ENCODE measurements at places on chromosomes 3 and 15.
A peak's percentile ranks its signal among the peaks of the same experiment; 100 is the strongest.

GRCh38 chr15:40058476-40059140 is 19.6 kb upstream of the SRP14 start:
- DNase-seq: no peak

DNA sequence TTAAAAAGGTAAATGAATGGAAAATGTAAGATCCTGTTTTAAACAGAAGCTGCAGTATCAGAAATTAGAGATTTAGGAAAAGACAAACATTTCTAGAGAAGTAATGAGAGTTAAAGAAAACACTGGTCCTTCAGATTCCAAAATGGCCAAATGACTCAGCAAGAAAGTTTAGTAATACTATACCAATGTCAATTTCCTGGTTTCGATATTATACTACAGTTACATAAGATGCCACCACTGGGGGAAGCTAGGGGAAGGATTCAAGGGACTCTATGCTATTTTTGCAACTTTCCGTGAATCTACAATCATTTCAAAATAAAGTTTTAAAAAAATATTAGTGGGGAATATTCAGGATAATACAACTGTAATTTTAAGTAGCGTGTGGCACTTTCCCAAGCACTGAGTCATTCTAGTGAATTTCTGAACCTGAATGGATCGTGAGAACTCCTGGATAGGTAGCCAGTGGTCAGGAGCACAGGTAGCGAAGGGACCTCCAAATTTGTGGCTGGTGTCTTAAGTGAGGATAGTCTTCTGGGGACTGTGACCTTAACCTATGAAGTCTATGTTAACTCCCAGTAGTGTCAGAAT is 37.6 kb downstream of the TMCC1 start:
- no peak for DNase-seq

DNA sequence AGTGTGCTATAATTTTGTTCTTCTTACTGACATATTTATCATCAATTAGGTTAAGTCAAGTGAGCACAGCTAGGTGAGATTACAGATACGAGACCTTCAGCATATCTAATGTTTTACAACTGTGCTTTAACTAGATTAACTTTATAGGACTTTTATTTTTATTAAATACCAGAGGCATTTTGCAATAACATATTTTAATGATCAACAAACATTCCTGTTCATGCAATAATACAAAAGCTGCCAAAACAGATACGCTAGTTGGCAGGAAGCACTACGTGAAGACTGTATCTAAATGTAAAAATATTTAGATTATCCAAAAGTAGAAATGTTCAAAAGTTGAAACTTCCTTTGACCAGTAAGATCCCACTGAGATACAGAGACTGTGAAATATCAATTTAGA is 139.1 kb downstream of the CBLB start:
- DNase-seq: no peak

DNA sequence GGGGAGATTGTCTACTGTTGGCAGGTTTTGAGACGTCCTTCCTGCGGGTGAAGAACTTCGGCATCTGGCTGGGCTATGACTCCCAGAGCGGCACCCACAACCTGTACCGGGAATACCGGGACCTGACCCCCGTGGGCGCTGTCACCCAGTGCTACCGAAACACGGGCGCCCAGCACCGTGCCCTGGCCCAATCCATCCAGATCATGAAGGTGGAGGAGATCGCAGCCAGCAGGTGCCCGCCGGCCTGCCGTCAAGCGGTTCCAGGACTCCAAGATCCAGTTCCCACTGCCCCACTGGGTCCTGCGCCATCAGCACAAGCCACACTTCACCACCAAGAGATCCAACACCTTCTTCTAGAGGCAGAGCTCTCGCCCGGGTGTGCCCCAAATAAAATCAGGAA is 194.9 kb upstream of the EPHA6 start:
- no peak for DNase-seq

DNA sequence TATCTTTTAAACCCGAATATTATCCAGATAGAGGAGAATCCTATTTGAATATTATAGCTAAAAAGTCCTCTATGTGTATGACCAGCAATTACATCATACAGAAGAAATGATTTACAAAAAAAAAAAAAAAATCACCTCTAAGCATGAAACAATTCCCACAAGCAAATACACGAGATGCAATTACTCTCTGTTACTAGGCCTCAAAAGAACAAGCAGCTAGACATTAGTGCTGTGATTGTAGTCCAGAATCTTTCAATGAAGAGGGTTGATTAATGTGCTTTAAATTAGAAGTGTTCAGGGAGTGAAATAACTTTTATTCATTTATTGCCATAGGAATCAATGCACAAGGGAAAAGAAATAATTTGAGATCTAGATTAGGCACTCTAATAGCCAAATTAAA is 1379.5 kb upstream of the GBE1 start:
- no peak for DNase-seq

DNA sequence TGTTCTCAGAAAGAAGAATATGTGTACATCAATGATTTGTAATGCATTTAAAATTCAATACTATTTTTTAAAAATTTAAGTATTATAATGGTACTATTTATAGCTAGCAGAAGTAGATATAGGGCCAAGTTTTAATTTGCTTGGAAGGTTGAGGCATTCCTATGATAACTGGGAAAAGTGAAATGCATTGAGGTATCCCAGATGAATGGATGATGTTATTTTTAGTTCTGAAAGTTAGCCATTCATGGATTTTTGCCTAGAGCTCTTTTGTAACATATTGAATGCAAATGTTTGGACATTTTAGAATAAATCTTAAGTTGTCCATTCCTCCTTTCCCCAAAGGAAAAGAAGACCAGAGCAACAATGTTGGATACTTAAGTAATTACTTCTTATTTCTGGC is 47.6 kb downstream of the GAP43 start:
- DNase-seq: no peak

DNA sequence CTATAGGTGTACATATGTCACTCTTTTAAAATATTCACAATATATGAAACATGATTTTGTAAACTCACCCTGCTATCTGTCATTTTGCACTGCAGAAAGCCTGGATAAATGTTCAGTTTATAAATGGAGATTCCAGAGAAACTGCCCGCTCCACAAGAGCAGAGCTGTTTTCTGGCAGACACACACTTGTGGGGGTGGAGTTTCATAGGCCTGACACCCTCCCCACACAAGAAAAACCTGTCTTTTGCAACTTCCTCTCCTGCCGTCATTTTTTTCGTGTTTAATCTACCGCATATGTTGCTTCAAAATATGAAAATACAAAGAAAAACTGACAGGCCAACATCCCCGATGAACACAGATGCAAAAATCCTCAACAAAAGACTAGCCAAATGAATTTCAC is 479.0 kb downstream of the GABRG3 start:
- no peak for DNase-seq

GRCh38 chr3:37257581-37257980 is 83.2 kb upstream of the LRRFIP2 start:
- no peak for DNase-seq

DNA sequence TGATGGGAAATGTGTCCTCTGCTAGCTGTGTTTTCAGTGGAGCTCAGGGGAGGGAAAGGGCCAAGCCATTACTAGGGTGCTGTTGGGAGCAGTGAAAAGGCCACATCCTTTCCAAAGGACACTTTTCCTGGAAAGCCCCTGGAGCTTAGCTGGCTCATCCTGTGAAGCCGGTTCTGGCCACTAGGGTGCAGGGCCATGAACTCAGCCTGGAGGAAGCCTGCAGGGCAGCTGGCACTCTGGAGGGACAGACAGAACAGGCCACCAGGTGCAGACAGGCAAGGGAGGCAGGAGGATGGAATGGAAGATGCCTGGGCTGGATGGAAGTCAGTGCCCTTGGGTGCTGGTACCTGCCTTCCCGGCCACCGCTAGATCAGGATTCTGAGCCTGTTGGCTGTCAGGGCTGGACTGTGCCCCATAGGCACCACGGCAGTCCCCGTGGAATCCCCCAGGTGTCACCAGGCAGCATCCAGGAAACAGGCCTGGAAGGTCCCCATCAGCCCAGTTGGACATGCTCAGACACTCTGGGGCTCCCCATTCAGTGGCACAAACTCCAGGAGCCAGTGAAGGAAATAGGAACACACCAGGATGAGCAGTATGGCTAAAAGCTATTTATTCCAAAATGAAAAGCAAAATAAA is 76.2 kb upstream of the C2CD4B start:
- no peak for DNase-seq

DNA sequence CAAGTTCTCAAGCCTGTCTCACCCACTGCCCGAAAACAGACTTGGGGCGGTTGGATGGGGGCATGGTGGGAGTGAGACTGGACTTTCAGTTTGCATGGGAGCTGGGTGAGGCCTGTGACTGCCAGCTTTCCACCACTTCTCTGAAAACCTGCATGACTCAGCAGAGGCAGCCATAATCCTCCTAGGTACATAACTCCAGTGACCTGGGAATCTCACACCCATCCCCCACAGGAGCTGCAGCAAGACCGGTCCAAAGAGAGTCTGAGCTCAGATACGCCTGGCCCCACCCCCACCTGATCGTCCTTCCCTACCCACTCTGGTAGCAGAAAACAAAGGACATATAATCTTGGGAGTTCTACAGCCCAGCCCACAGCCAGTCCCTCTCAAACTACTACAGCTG is 107.2 kb downstream of the NSMCE3 start:
- no peak for DNase-seq

- DNase-seq: no peak
These were observed at the start of gene FAM240A for GRCh38 chr3:46612324-46612723. FAM240A (plus strand) TSS chr3:46612525; CDS start chr3:46612684, 159 bp downstream.

GRCh38 chr3:139540651-139541531 is 1.3 kb upstream of the RBP1 start:
- peak; percentile 51 for DNase-seq

DNA sequence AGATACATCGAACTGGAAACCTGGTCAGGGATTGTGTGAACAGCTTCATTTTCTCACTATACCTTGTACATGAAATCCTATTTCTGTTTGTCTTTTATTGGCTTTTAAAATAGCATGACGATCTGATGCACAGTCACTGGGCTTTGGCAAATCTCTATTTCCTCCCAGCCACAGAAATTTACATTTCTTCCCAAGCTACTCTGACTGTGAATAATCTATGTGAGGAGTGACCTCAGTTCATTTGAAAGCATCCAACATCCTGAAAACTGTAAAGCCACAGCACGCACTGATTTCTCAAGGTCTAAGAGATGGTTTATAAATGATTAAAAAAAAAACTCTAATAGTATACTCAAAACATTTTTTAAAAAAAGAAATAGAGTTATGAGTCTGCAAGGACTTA is 450.3 kb downstream of the IL5RA start:
- no peak for DNase-seq

- no peak for DNase-seq
These were observed 16.5 kb downstream of the AADACL2 start for GRCh38 chr3:151750181-151750580.

- DNase-seq: no peak
These were observed 129.2 kb downstream of the FAM43A start for GRCh38 chr3:194814878-194815357.

DNA sequence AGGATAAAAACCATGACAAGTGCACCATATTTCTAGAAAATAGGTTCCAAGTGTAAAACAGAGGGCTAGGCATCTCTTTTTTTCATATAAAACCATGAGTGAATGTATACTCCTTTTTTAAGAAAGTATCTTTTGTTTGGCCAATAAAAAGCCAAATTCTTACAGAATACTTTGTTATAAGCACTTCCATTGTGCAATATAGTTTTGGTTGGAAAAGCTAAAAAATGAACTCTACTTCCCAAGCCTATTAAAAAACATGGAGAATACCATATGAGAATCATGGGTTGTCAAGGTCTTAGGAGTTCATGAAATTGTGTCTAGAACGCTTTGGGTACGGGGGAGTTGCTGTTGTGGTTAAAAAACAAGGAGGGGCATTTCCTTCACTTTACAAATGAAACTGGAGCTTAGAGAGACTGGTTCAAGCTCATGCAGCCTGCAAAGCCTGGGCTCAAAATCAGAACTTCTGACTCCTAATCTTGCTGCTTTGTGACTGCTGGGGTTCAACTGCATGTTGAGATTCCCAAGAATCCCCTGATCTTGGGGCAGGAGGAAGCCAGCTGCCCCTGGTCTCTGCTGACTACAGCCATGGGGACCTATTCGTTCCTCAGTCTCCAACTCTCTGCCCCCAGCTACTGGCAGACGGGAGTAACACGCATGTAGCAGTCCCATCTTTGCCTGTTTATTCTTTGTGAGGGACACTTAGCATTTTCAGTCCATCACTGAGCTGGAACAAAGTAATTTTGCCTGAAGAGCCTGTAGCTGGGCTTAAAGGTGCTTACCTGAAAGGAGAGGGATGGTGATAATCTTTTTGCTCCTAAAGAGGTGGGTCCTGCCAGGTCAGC is 229.1 kb downstream of the CHST2 start:
- DNase-seq: no peak

DNA sequence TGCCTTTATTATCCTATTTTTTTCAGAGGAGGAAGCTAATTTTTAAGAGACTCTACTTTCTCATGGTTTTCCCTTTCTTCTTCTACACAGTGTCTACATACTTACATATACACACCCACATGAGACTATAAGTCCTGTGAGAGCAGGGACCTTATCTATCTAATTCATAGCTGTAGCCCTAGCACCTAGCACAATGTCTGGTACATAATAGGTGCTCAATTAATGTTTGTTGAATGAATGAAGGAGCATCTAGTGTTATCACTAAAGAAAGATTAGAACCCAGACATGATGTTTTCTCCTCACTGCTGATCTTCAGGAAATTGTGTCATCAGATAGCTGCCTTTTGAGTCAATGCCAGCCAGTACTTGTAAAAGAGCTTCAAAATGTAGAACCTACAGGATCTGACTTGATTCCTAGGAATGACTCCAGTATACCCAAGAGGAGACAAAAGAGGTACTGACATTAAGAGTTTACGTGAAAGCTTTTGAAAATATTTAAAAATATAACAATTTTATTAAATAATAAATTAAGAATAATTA is 2.5 kb downstream of the SCG5 start:
- no peak for DNase-seq

DNA sequence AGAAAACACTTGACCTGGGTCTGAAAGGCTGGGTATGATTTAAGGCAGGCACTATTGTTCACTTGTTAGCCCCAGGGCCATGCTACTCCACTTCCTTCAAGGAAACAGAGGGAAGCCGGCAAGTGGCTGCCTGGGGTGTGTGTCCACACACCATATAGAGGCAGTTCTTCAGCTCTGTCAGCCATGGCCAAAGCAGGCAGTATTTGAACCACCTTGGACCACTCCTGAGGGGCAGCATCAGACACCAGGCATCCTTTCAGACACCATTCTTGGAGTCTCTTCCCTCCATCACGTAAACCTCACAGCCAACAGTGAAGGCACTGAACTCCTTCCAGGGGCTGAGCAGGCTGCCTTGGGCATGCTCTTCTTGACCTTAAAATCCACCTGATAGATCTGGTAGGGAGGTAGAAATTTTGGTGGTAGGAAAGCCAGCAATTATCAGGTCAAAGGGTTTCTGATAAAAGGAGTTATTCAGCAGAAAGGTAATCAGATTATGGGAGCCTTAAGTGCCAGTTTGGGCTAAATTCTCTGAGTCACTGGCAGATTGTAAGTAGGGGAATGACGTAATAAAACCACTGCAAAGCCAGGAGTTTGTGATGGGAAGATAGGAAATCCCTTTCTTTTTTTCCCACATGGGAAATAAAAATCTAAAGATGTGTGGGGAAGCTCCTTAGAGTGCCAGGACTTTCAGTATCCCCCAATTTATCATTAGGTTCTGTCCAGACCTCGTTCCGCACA is 20.2 kb downstream of the TGFBR2 start:
- no peak for DNase-seq
